ENCODE measurements at places on chromosomes 11 and 22.

DNA sequence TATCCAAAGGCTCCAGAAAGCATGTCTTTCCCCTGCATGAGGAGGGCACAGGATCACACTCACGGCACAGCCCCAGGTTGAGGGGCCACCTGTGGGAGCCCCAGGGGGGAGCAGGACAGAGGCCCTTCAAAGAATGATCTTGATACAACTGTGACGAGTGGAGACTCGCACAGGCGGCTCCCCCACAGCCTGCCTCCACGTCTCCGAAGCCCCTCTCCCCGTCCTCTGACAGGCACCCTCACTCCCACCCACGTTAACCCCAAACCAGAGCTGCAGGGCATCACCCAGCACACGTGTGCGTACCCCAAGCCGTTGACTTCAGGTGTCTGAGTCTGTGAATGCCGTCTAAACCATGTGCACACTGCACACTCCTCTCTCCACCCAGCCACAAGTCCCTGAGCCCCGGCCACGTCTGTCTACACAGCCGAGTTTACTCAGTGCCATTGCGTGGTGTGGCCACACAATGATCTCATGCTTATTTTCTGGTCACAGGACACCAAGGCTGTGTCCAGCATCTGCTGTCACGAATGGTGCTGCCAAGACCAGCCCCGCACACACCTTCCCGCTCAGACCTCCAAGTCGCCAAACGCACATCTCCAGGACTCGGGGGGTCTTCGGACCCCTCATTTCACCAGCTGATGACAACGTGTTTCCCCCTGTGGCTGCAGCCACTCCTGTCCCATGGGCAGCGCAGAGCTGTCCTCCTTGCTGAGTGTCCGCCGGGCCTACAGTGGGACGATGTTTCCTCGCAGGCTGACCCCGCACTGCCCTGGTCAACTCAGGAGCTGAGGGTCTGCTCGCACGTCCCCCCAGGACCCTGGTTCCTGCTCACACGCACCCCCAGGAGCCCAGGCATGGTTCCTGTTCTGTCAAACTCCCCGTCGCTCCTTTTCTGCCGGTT lies 251.2 kb downstream of the BRD1 start:
- DNase-seq: no peak

DNA sequence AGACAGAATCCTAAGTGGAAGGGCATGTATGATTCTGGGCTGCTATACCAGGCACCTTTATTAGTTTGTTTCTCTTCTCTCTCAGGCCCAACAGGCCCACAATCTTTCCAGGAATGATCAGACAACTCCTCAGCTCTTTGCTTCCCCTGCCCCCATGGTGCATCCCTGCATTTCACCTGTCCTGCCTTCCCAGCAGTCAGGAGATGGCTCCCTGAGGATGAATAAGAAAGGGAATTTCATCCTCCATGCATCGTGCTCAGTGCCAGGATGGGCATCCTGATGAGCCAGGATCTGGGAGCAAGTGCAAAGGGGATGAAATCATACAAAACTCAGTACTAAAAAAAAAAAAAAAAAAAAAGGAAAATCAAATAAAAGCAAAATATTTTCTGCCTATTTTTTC lies 18.6 kb upstream of the NTM start:
- no peak for DNase-seq

- DNase-seq: peak; percentile 59
These were observed 24.1 kb downstream of the IRAG1 start for GRCh38 chr11:10669258-10670033.

DNA sequence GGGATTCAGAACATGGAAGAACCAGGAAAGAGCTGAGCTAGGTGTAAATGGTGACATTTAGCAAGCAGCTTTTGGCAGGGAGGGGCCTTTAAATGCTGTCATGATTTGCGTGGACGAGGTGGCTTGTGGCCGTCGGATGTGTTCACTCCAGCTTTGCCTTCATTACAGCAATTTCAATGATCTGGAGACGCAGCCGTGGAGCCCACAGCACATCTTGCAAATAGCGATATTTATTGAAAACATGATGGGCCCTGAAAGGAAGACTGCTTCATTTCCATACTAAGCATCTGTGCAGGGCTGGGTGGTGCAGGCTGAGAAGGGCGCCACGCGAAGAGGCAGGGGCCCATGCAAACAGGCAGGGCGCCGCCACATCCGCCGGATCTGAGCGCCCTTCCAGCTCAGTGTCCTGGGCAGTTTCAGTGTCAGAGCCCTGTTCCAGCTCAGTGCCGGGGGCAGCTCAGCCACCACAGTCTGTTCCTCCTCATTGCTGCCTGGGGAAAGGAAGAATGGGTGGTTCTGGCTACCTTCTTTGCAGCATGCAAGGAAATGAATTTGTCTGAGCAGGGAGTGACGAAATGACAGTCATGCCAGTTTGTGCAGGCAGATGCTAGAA lies 111.1 kb upstream of the TTC12 start:
- no peak for DNase-seq

- DNase-seq: no peak
These were observed 303.7 kb upstream of the ARHGAP42 start for GRCh38 chr11:100383357-100383865.

- no peak for DNase-seq
These were observed 132.4 kb upstream of the ZC3H12C start for GRCh38 chr11:109960831-109961230.
